ENCODE measurements at places on chromosomes 4 and X. TPM values are rescaled to one million over a fixed set of nuclear protein-coding genes. Genes with fewer than 3 reads are reported as not detected.

PNMA5 gene
- 0.49 TPM for total RNA-seq

DNA sequence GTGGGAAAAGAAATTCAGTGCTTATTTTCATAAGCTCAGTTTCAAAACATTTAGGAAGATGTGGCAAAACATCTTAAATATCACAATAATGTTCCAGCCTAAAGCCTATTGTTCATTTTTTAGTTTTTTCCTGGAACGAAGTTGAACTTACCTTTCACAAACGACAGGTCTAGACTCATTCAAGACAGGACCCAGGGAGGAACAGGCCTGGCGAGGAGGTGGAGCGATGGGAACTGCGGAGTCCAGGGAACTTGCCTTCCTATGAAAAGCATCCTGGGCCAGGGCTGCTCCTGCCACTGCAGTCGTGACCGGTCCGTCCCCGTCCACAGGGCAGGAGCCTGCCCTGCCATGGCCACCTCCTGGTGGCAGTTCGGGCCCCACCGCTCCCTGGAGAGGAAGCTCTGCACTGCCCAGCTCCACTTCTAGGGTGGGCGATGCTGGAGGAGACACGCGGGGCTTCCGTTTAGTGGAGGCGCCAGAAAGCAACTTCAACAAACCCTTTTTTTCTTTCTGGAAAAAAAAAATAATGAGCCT lies 96.7 kb upstream of the CBR4 start:
- no peak for DNase-seq

- DNase-seq: peak; percentile 66
Measured at GRCh38 chr4:121370729-121371325, 10.0 kb downstream of the QRFPR start.

NLGN3 gene
- total RNA-seq: 15.3 TPM

PPP2R2C gene
- 7.6 TPM for total RNA-seq

GRCh38 chr4:110622841-110623717 lies at the start of gene PITX2:
PITX2 (minus strand) TSS chr4:110623077; CDS start chr4:110622460, 617 bp downstream.
- DNase-seq: peak; percentile 99

DNA sequence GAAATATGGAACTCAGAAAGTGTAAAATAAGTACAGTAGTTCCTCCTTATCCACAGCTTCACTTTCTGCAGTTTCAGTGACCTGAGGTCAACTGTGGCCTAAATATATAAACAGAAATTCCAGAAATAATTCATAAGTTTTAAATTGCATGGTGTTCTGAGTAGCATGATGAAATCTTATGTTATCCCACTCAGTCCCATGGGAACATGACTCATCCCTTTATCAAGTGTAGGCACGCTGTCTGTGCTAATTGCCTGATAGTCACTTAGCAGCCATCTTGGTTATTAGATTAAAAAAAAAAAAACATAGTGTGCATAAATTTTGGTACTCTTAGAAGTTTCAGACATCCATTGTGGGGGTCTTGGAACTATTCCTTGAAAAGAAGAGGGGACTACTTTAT lies 983.4 kb upstream of the ADGRL3 start:
- DNase-seq: no peak

DNA sequence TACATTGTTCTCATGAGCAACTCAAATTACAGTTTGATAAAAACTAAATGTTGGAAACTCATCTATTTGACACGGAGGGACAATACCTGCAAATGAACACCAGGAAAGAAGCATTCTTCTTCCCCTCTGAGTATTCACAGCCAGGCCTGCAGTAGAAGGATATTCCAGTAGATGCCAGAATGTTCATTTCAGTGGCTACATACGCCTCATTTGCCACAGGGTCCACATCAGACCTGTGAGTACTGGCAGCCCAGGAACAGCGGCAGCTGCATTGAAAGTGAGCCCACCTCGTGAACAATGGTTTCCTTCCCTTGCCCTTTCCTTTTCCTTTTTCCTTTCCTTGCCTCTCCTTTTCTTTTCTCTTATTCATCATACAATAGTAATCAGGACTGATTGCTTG lies 81.1 kb upstream of the NEIL3 start:
- DNase-seq: no peak

GRCh38 chr4:306551-306961 lies 1.3 kb upstream of the ZNF732 start:
- DNase-seq: no peak

- DNase-seq: no peak
Measured at GRCh38 chrX:40684092-40684491, 36.7 kb upstream of the CXorf38 start.

- DNase-seq: no peak
Measured at GRCh38 chr4:150207871-150208270, 129.6 kb downstream of the DCLK2 start.

DNA sequence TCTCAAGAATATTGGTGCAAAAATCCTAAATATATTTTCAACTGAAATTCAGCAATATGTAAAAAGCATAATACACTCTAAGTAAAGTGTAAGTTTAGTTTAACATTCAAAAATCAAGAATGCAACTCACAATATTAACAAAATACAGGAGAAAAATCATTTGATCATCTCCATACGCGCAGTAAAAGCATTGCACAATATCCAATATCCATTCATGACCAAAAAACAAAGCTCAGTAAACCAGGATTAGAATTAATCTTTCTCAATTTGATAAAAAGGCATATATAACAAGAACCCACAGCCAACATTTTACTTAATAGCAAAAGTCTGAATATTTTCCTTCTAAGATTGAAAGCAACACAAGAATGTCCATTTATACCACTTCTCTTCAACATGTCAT lies 48.3 kb upstream of the C4orf54 start:
- DNase-seq: no peak

ASB5 gene
- not detected for total RNA-seq

TKTL1 gene
- total RNA-seq: not detected

NAP1L5 gene
- total RNA-seq: 2.0 TPM

GRCh38 chr4:103996637-103997036 lies 276.9 kb upstream of the TACR3 start:
- peak; percentile 86 for DNase-seq

DNA sequence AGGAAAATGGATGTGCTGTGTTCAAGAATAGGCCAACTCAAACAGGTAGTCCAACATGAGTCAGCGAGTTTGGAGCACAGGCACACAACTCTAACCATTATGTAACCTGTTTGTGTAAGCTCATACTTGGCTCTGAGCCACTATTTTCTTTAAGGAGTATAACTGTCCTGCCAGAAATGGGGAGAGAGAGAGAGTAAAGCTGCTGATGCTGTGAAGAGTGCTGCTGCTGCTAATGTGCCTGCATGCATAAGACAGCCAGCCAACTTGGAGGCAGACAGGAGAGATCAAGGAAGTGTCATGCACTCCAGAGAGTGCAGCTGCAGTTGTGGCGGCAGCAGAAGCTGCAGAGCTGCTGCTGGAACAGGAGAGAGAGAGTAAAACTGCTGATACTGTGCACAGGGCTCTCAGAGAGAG lies 11.7 kb upstream of the STATH start:
- DNase-seq: peak; percentile 8

MAGEA6 gene
- total RNA-seq: 0.35 TPM

CXCL6 gene
- total RNA-seq: 9.5 TPM

DNA sequence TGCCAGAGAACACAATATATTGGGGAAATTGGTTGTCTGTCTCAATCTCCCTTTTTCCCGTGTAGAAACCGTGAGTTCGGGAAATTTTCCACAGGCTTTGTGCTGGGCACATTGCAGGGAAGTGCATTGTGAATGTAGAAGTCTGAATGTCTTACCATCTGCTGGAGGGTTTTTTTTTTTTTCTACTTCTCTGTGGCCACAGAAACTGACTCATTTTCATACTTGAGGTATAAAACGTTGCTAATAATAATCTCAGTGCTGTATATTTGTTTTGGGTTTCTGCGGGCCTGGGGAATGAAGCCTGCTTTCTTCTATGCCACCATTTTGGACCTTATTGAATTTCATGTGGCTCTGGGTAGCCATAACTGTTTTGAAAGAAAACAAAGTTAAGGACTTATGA lies 1001.2 kb downstream of the STIM2 start:
- DNase-seq: no peak

DNA sequence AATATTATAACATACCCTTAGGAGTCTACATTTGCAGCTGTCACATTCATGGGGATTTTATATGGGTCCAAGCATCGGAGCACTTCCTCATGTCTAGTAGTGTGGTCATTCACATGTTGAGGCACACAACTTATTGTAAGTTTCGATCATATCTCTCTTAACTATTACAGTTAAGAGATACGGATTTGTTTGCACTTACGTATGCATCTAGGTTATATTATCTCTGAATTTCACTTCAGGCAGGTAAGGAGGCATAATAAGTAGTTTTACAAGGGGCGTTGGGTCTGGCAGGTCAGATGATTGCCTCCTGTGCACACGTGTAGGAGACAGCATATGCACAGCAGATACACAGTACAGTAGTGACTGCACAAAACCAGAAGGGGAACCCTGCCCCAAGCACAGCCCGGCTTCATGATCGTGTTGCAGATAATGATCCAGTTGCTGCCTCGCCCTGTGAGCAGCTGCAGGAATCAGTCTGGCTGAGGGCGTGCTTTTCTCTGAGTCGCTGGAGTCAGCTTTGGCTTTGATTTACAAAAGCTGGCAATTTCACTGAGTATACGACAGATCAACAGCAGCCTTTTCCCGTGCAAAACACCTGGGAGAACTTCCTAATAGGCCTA lies 302.9 kb upstream of the GATB start:
- DNase-seq: peak; percentile 35

- no peak for DNase-seq
Measured at GRCh38 chr4:8308856-8309771, 39.6 kb downstream of the HTRA3 start.

FGFBP2 gene
- 0.93 TPM for total RNA-seq

KLHL13 gene
- total RNA-seq: 10.9 TPM

ERVMER34-1 gene
- total RNA-seq: 30.9 TPM

DNA sequence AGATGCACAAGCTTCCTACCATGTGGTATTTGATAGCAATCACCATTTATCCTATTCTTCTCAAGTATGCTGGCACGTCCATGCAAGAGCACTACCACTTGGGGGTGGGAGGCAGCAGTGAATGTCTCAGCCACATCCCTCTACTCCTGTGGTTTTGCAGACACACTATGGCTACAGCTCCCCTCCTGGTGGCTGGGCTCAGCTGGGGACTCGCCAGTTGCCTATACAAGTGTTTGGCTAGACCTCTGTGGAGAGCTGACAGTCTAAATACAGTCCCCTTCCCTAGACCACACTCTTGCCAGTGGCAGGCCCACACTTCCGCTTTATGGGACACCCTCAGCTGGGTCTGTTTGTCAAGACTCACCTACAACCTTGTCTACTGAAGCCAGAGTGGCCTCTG lies 53.2 kb downstream of the ADGRA3 start:
- peak; percentile 15 for DNase-seq

RHOH gene
- 3.7 TPM for total RNA-seq

DNA sequence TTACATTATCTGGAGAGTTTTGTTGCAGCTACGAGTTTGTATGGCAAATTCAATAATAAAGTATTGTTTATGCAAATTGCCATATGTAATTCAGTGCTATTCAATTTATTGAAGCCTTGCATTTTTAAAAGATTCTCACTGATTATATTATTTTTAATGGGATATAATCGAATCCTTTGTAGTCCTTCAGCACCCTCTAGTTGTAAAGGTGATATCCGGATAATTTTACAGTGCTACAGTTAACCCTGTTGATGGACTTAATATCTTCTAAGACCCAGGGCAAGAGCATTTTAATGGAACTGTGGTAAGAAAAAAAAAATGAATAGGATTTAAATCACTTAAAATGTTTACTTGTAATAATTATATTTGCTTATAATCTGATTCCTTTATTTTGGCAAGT lies 48.5 kb upstream of the GRIA2 start:
- no peak for DNase-seq

GLOD5 gene
- not detected for total RNA-seq

DNA sequence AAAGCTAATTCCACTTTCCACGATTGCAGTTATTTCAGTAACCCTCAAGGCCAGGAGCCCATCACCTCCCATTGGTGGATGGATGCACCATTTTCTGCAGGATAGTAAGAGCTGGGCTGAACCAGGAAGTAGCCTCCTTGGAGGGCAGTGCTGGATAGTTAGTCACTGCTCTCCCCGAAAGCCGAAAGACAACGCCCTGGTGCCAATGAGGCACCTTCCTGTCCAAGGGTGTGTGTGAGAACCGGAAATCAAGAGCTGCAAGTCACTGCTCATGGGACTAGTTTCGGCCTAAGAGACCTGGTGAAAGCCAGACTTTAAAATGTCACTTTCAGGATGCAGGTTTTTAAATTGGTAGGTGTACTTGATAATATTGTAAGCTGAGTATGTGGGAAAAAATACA lies 203.8 kb upstream of the HS3ST1 start:
- DNase-seq: no peak

GRCh38 chrX:9351126-9351525 lies 113.7 kb upstream of the TBL1X start:
- DNase-seq: no peak

GRCh38 chr4:93228021-93228420 lies 600.5 kb upstream of the ATOH1 start:
- no peak for DNase-seq

DNA sequence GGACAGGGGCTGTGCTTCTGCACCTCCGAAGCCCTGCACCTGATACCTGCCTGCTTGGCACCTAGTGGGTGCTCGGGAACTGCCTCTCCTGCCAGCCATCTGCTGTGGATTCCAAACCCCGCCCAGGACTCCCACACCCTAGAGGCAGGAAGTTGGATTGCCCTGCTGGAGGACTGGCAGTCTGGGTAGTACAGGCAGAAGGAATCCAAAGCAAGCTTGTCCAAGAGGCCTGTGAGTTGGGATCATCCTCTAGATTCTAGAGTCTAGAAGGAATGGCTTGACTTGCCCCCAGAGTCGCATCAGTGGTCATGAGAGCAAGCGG lies 64.6 kb upstream of the MTM1 start:
- DNase-seq: no peak

DNA sequence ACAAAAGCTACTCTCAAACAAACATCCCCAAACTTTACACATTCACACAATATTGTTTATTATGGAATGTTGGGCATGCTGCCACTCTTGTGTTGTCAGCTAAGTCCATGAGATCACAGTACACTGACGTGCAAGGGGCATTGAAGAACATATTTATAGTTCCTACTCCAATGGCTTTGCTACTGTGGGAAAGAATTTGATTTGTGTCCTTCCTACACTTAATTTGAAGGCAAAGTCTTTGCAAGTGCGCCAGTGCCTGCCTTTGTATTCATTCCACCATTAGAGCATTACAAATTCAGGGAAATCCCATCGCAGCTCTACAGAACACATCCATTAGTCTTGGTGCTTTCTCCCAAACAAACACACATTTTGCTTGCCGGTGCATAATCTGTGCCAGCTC lies 45.4 kb upstream of the FTHL17 start:
- DNase-seq: no peak

GRCh38 chr4:67550451-67550850 lies 5.1 kb upstream of the CENPC start:
- no peak for DNase-seq

DNA sequence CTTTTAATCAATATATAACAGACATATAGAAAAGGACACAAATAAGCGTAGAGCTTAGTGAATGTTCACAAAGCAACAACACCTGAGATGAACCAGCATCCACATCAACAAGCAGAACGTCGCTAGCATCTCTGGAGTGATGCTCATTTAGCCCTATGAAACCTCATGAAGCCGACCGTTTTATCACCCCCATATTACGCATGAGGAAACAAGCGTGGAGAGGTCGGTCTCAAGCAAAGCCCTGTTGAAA lies 524 bp upstream of the RPS3A start:
- DNase-seq: no peak

- no peak for DNase-seq
Measured at GRCh38 chrX:39750256-39750790, 347.4 kb downstream of the BCOR start.
